ENCODE measurements at places on chromosomes 16 and 17.

DNA sequence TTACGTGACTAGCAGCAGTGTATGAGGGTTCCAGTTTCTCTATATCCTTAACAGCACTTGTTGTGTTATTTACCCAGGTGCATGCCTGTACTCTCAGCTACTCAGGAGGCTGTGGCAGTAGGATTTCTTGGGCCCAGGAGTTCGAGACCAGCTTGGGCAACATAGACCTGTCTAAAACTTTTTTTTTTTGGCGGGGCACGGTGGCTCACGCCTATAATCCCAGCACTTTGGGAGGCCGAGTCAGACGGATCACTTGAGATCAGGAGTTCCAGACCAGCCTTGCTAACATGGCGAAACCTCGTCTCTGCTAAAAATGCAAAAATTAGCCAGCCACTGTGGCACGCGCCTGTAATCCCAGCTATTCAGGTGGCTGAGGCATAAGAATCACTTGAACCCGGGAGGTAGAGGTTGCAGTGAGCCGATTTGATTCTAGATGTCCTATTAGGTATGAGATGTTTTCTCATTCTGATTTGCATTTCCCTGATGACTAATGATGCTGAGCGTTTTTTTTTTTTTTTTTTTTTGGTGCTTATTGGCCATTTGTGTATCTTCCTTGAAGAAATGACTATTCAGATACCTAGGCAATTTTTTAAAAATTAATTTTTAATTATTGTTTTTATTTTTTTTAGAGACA is 13.4 kb downstream of the CASC3 start:
- no peak for DNase-seq

GRCh38 chr16:56451753-56452689 is 667 bp downstream of the OGFOD1 start:
- DNase-seq = no peak

GRCh38 chr17:2146132-2146871 is 91.4 kb downstream of the HIC1 start:
- DNase-seq = no peak

DNA sequence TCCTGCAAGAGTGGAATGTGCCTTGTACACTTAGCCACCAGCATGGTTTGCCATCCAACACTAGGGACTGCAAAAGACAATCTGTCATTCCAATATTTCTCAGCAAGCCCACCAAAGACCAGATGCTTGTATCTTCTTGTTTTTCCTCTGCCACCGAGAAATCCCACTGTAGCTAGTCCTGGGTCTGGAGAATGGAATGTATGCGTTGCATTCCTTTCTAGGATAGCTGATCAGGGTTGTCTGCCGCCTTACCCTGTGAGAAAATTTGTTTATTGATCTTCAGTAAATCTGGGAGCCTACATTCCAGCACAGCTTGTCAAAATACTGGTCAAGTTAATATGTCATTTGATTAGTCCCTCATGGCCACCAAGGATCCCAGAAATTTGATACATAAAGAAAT is 28.1 kb upstream of the ADAMTS18 start:
- no peak for DNase-seq

- DNase-seq = no peak
Measured at GRCh38 chr16:2860826-2861567, 3.0 kb upstream of the PRSS22 start.

GRCh38 chr17:74768069-74768762 is 7.9 kb downstream of the NAT9 start:
- DNase-seq = no peak

DNA sequence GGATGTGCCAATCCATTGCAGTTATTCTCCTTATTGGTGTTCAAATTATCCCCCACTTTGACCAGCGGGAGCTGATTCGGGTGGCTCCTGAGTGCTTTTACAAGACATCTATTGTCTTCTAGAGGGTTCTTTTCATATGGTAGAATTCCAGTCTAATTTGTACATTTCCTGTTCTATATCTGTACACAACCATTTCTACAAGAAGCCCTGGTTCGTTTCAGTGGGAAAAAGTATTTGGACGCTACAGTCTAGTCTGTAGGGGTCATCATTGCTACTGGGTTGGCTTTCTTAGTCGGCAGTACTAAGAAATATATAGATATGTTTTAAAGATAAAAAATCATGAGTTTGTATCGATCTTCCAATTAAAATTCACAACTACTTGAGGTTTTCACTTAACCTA is 262.6 kb downstream of the MAP2K6 start:
- no peak for DNase-seq

DNA sequence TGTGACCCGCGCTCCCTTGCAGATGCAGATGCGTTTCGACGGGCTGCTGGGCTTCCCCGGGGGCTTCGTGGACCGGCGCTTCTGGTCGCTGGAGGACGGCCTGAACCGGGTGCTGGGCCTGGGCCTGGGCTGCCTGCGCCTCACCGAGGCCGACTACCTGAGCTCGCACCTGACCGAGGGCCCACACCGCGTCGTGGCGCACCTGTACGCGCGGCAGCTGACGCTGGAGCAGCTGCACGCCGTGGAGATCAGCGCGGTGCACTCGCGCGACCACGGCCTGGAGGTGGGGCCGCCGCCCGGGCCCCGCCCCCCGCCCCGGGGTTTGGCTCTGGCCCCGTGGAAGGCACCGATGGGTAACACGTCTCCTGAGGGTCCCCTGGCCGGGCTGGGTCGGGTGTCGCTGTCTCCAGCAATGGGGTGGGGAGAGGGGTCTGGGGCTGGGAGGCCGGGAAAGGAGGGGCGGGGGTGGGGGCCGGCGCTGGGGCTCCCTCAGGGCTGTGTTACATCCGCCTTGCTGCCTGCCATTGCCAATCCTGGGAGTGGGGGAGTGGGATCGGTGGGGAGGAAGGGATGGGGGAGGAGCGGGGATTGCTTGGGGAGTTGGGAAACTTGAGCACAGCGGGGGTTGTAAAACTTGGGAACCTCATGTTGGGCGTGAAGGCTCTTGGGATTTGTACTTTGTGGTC is 737 bp downstream of the NUDT16L1 start:
- DNase-seq = no peak

DNA sequence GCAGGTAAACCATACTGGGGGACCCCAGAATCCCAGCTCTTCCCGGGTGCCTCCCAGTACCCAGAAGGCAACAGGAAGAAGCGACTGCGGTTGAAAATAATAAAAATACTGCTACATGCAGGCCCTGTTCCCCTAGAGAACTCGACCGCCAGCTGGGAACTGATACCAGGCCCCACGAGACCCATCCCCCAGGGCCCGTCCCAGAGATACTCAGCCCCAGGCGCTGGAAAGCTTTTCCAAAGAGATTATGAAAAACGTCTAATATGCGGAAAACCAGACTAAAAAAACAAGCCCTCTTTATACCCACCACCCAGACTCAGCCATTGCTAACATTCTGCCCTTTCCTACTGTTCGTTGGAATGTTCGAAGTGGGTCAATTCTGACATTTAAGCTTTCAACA is 12.9 kb upstream of the MEAK7 start:
- no peak for DNase-seq
